ENCODE measurements at places on chromosomes 4 and X.

DNA sequence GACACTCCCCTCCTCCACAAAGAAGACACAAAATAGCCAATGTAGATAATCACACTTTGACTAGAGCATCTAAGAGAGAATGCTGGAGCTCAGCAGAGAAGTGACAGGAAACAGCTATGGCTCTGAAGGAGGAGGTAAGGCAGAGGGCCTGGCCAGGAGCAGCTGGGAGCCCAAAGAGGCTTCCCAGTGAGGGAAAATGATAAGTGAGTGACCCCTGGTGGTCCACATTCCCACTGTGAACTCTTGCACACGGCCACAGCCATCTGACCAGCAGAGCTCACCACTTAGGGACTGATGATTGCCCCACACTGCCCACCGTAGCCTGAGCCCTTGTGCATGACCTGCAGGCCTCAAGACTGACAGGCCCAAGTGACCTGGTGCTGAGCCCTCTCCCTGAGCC, 162.7 kb upstream of the GALNTL6 start:
- no peak for DNase-seq

DNA sequence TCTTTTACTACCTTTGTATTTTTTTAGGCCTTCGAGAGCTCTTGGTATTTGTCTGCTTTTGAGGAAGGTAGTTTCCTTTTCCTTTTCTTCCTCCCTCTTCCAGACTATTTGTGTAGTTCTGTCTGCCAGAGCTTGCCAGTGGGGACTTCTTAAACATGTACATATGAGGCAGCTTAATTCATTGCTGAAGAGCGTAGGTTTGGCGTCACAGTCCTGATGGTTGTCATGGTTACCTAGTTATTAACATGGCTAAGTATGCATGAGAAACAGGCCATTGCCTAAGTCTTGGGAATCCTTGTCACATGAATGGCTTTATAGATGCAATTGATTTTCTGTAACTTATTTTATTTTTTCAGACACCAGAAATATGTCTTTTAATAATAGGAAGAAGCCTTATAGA, 48.5 kb upstream of the ARMCX2 start:
- DNase-seq: peak; percentile 9

DNA sequence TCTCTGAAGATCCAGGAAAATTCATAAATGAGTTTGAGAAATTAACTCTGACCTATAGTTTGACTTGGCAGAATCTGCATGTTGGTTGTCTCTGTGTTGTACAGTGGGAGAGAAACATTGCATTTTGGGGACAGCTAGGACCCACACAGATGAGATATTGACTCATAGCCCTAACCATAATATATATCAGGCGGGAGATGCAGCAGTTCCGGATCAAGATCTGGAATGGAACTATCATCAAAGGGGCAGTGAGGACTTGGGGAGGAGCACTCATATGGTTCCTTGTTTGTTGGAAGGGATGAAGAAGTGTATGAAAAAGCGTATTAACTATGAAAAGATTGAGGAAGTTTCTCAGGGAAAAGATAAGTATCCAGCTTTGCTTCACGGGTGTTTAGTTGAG, 14.0 kb downstream of the CXCL2 start:
- no peak for DNase-seq

- DNase-seq: peak; percentile 58
These were observed 496.3 kb downstream of the STPG2 start for GRCh38 chr4:97646997-97647396.

- no peak for DNase-seq
These were observed 79.1 kb downstream of the ELOVL6 start for GRCh38 chr4:110119337-110119736.

- DNase-seq: peak; percentile 99
These were observed 30.8 kb downstream of the ASB5 start for GRCh38 chr4:176238157-176238610.

DNA sequence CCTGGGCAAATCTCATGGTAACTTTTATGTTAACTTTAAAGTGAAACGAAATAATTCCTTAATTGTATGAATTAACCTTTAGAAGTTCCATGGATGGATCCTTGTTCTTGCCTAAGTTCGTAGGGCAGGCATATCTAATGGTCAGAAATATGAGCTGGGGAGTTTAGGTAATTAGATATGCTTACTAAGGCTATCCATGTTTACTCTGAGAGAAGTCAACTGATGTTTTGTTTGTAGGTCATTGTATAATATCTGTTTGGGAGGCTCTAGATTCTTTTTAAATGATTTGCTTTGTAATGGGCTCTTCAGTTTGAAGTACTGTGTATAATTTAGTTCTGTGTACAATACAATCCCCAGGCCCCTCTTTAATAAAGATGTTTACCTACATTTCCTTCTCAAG, 117.0 kb downstream of the DCK start:
- no peak for DNase-seq

DNA sequence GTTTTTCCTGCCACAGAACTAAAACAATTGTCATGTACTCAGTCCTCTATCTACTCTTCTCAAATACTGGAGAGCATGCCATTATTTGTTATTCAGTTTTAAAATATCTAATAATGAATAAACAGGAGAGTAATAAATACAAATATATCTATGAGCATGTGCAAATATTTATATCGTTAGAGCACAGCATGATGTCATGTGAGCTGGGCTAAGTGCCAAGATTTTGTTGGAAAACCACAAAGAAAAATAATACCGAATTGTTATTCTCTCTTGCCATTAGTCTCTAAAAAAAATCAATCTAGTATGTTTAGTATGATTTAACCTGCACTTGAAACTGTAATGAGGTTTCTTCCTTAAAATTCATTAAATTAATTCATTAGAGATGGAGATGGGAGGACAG, 97.3 kb downstream of the DDX60 start:
- peak; percentile 76 for DNase-seq

DNA sequence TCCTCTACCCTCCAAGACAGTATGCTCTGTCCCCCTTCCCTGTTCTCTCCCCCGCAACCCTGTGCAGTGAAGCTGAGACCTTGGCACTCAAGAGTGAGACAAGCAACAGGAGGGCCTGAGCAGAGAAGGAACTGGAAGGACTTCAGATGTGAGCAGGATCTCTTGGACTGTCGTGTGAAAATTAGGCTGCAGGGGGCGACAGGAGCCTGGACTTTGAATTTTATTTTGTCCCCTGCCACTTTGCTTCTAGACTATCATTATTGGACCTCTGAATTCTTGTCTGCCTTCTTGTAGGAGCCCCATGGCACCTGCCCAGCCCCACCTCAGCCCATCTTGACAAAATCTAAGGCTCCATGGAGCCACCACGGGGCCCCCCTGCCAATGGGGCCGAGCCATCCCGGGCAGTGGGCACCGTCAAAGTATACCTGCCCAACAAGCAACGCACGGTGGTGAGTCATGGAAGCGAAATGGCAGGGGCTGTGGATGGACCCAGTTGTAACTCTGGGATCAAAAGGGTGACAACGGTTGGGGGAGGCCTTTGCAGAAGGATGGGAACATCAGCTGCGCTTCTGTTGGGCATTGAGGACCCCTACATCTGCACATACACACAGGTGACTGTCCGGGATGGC, 1.7 kb downstream of the ARAF start:
- peak; percentile 44 for DNase-seq

DNA sequence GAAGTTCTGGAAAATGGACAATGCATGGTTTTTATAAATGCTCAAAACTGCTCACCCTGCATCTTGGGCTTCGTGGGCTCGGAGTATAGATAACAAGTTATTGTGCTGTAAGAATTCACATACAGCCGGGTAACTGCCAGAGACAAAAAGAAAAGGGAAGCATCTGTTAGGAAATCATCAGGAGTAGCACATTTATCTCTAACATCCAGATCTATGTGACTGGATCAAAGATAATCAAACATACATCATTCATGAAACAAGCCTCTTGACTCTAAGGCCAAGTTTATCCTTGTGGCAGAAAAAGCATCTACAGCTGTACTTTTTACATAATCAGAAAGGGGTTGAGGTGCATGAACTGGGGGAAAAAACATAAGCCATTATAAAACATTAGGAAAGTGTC, 264.2 kb downstream of the PPP3CA start:
- no peak for DNase-seq

DNA sequence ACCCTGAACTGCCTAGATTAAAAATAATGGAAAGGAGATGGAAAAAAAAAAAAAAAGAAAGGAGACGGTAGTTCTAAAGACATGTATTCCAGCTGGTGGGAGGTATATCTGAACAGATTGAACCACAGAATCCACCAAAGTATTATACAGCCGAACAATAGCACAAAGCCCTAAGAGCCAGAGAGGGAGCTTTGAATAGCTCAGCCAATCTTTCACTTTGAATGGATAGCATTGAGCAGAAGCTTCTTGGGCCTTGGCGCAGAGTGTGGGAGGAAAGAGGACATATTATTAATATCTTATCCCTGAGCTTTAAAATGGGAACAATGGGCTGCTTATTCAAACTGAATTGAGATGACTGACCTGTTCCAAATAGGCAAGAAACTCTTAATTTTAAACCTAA, 147.8 kb upstream of the PAQR3 start:
- no peak for DNase-seq

GRCh38 chr4:168859888-168860694, 150.0 kb downstream of the CBR4 start:
- peak; percentile 61 for DNase-seq

DNA sequence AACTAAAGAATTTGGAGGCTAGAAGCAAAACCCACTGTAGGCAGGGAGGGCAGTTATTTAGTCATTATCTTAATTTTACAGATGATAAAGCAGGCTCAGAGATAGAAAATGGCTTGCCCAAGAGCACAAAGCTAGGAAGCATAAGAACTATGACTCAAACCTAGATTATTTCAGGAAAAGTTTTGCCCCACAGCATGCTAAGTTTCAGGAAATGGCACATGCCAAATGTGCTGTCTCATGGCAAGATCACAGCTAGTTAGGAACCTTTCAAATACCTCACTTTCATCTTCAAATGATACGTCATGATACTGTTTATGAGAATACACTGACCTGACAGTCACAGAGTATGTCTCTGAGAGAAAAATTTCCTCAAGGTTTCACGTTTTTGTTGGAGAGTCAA, 78.5 kb upstream of the SPANXC start:
- DNase-seq: no peak

GRCh38 chr4:74886484-74886883, 46.4 kb upstream of the PARM1 start:
- DNase-seq: peak; percentile 58

DNA sequence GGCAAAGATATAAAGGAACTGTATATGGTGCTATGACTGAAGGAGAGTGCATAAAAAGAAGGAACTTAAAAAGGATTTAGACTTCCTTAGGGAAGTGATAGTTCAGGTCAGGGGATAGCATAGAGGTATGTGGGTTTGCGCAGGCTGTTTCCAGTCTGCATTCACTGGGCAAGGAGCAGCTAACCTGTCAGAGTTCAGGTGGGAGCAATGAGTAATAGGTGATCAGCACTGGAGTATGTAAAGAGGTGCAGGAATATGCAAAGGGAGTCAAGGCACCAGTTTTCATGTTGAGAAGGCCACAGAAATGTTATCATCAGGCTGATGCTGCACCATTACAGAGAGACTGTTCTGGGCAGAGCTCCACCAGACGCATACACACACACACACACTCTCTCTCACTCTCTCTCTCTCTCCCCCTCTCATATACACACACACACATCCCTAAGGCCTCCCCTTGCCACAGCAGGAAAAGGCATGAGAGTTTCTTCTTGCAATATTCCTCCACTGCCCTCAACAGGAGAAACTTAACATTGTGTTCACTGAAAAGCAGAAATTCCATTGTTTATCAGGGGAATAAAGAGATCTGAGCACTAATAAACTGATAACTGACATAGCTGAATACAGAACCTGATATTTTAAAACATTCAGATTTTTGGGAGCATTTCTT, 256.4 kb upstream of the GRID2 start:
- DNase-seq: no peak

DNA sequence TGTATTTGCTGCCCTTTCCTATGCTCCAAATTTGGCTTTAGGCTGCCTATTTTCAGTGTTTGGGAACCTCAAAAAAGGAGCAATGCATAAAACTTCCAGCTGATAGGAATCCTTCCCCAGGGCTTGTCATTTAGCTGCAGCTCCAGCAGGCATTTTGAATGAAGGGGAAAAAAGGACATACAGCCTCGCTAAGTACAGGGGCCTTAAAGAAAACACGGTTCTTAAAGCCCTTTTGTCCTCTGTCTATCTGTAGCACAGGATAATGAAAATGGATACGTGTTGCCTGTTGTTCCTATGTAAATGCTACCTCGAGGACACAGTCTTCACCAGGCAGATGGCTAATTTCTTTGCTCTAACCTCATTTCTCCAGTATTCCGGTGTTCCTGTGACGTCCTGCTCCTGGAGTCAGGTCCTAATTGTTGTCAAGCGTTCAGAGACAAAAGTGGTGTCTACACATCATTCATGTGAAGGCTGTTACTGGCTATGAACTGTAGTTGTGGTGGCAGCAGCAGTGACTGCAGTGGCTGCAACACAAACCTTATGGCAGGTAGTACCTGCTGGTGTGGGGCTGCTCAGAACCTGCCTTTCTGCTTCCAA, 117.4 kb downstream of the MGST2 start:
- DNase-seq: no peak

DNA sequence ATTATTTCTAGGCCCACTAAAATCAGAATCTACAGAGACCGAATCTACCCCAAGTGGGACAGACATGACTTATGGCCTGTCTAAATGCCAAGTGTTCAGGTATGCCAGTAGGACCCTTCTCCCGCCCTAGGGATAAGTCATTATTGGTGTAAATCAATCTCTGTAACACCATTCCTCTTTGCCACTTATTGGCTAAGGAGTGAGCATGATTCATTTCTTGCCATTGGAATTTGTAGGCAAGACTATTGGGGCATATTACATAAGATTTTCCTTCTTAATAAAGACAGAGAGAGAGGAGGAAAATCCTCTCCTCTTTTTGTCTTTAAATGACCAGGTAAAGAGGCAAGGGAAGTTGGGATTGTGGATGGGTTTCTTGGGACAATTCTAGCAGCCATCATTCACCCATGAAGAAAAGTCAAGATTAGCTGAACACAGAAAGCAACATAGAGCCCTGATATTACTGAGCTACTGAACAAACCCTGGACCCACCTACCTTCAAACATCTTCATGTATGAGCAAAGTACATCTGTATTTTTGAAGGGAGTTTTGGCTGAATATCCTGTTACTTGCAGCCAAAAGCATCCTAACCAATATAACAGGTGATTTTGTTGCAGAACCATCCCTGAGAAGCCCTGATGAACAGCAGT, 2.6 kb downstream of the SLC9B2 start:
- DNase-seq: peak; percentile 12

DNA sequence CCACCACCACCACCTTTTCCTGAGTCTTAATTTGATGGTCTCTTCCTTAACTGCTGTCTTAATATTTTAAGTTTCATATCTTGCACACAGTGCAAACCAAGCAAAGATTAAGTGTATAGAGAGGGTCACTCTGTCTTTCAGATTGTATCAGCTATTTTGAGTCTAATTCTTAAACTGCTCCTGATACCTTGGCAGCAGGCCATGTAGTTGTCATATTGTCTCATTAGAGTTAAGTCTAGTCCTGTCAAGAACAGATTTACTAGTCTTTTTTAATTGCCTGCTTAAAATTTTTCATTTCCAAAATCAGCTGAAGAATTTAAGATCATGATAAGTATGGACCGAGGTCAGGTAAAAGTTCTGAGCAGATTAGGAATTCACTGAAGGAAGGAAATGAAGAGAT, 51.5 kb downstream of the FHIP1A start:
- no peak for DNase-seq

GRCh38 chrX:88982933-88983332, 235.9 kb downstream of the CPXCR1 start:
- DNase-seq: no peak
